ENCODE measurements at places on chromosomes 1 and 21. TPM values are rescaled to one million over a fixed set of nuclear protein-coding genes. Genes with fewer than 3 reads are reported as not detected.

The RUNX1 gene
- 0.49 TPM for total RNA-seq

The BCAS2 gene
- 46.0 TPM for total RNA-seq

The KDF1 gene
- total RNA-seq: not detected

The GPR161 gene
- 72.0 TPM for total RNA-seq

The PAPPA2 gene
- 5.2 TPM for total RNA-seq

The AMY1C gene
- not detected for total RNA-seq

The AQP10 gene
- not detected for total RNA-seq
